ENCODE measurements at places on chromosomes 7 and 10.

GRCh38 chr10:112700215-112700671 lies 249.8 kb upstream of the TCF7L2 start:
- DNase-seq: no peak

- no peak for DNase-seq
Observed at GRCh38 chr10:114996542-114996941, 58.5 kb downstream of the TRUB1 start.

- peak; percentile 56 for DNase-seq
Observed at GRCh38 chr10:95560278-95561176, 644 bp downstream of the SORBS1 start.

GRCh38 chr7:4631380-4632179 lies 50.5 kb upstream of the FOXK1 start:
- DNase-seq: peak; percentile 93

- peak; percentile 42 for DNase-seq
Observed at GRCh38 chr7:50528266-50529092, 36.7 kb downstream of the DDC start.

- no peak for DNase-seq
Observed at GRCh38 chr7:35768346-35768745, 32.5 kb upstream of the SEPTIN7 start.

DNA sequence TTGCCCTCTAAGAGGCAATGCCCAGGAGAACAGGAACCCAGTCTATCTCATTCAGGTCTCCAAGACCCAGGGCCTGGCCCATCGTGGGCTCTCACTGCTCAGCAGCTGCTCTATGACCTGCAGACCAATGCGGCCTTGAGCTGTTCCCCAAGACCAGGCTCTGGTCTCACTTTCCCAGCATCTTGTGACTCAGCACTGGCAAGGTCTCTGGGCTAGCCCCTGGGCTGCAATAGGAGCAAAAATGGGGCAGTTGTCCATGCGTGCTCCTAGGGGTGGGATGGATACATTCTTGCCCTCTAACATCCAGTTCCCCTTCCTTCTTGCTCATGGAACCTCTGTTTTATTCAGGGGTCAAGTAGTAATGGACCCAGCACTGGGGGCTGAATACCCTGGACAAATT lies 13.5 kb downstream of the GCK start:
- DNase-seq: no peak

DNA sequence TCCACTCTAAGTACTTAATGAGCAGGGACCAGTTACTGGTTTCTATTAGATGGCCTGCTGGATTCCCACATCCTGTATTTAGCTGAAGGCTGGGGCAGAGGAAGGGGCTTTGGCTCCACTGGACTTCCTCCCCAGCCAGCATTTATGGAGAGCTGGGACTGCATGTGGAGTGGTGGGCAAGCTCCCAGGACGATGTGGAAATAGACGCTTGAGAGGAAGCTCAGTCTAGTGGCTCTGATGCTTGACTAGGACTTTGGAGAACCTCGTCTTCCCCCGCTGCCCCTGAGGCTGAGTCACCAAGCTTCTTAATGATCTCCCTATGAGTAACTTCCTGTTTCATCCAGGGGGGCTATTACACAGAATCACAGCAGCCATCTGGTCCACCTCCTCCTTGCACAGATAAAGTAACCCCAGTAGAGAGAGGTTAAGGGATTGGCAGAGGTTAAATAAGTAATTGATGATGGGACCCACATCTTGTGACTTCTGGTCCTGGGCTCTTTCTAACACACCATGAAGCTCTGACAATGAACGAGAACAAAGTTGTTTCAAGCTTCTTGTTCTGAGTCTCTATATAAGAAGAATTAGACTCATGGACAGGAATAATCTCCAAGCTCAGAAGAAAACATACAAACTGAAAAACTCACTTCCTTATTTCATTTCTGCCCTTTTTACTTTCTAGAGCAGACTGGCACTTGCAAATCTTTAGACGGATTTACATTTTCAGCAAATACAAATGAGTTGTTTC lies 126.2 kb downstream of the PRPF18 start:
- DNase-seq: no peak

- no peak for DNase-seq
Observed at GRCh38 chr7:7706556-7707172, 11.7 kb downstream of the RPA3 start.

DNA sequence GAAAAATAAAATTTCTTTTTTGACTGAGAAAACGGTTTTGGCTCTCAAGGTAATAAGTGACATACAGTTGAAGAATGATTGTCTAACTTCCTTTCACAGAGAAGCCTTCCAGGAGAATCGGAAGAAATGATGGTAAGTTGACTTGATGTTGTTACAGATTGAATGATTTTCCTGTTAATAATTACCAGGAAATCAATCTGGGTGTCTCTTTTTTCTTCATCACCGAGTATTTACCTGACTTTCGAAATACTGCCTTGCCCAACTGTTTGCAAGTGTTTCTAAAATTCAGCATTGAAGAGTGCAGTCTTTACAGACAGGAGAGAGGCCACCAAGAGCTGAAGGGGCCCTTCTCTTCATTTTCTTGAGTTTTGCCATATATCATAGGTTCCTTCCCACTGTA lies 4.0 kb downstream of the ITIH2 start:
- peak; percentile 63 for DNase-seq

DNA sequence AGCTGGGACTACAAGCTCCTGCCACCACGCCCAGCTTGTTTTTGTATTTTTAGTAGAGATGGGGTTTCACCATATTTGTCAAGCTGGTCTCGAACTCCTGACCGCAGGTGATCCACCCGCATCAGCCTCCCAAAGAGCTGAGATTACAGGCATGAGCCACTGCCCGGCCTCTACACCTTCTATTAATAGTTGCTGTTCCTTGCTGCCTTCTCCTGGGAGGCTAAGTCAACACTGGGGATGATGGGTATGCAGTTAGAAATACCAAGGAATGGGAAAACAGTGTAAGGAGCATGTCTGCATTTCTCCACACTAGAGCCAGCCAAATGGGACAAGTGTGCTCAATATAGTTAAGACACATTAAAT lies 97.3 kb upstream of the PDLIM1 start:
- DNase-seq: no peak

DNA sequence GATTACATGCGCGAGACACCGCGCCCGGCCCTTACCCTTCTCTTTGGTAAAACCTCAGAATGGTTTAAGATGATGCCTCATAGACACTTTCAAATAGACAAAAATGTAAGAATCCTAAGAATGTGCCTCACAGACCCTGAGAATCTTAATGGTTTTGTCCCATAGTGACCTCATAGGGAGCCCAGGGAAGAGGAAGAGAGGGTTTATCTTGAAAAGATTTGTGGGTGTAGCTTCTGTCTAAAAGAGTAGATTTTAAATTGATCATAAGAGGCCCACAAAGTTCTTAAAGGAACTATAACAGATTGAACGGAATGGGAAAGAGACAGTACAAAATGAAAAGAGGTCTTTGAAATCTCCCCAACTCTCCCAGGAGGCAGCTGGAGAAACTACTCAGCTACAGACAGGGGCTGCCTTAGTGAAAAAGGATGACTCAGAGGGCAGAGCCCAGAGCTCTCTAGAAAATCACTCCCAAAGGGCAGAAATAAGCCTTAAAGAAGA lies 220.6 kb downstream of the ADRA2A start:
- DNase-seq: no peak

DNA sequence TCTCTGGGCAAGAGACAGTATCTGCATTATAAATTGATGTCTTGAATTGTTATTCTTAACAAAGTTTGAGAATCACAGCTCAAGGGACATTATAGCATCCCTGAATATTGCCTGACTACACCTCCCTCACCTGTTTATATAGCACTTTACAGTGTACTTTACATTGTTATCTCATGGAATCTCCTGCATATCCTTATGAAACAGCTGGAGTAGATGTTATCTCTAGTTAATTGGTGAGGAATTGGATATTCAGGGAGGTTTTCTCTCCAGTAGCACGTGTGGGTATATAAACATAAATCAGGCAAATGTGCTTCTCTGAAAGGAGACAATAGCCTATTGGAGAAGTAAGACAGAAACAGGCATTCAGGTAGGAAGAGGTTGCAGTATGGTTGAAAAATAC lies 117.2 kb downstream of the SRI start:
- no peak for DNase-seq

- no peak for DNase-seq
Observed at GRCh38 chr7:4212376-4212775, 469.7 kb upstream of the FOXK1 start.

- no peak for DNase-seq
Observed at GRCh38 chr10:69416695-69417094, at the start of gene TACR2. Gene TACR2 (minus strand): TSS chr10:69416918. CDS start chr10:69416323, 595 bp downstream.

GRCh38 chr10:113562069-113562468 lies 9.2 kb downstream of the HABP2 start:
- DNase-seq: no peak

GRCh38 chr7:93817526-93817925 lies 73.0 kb downstream of the TFPI2 start:
- no peak for DNase-seq

DNA sequence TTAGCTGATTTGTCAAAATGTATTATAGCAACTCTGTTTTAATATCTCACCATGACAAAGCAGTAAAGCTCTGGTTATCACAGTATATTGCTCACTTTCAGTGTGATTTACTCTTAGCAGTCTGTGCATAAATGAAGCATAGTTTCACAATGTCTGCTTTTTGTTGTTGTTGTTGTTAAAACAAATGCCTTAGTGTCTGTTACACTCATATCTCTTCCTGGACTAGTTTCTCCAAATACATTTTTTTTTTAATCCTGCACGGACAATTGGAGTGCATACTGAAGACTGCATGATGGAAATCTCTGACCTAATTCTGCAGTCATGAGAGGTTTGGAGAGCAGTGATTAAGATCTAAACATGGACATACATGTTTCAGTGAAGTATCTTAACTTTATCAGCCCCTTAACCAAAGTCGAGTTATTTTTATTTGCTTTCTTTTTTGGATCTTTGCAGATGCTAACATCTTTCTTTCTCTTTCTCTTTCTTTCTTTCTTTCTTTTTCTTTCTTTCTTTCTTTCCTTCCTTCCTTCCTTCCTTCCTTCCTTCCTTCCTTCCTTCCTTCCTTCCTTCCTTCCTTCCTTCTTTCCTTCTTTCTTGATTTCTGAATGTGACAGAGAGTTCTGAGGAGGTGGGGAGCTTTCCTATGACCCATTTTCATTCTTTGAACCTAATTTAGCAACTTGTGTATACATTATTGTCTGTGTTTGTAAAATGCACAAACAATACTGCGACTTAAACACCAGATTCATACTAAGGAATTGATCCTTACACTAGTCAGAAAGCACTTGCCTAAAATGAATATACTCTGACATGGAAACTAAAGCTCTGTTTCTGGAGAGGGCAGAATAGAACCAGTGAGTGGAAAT lies 161.5 kb upstream of the AGR3 start:
- no peak for DNase-seq

- no peak for DNase-seq
Observed at GRCh38 chr7:128260069-128260795, 19.2 kb downstream of the LEP start.

DNA sequence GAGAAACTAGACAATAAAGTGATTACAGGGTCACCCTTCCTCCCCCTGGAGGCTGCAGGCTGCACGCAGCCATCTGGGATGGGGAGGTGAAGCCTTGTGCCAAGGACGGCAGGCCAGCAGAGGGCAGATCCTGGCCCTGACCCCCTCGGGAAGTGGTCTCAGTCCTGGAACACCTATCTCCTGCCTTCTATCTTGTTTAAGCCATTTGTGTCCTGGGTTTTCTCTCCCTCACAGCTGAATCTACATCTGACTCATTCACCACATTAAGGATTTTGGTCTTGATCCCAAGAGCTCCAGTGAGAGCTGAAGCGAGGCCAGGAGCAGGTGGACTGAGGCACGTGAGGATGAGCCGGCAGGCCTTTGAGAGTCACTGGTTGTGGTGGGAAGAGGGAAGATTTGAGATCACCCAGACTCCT lies 16.4 kb upstream of the PARP12 start:
- peak; percentile 82 for DNase-seq

DNA sequence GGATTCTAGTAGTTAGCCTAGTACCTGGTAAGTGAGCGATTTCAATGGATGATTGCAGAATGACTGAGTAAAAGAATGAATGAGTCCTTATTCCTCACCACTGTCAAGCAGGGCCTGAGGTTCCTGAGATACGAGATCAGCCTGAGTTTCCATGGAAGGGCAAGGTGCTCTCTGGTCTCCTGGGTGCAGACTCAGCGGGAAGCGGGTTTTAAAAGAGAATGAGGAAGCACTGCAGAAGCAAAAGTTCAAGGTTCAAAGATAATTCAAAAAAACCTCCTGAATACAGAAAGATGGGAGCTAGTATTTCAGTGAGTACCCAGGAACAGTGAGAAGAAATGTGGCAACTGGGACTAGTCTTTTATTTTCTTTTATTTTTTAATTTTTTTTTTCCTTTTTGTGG lies 4.3 kb downstream of the ZNF3 start:
- no peak for DNase-seq

DNA sequence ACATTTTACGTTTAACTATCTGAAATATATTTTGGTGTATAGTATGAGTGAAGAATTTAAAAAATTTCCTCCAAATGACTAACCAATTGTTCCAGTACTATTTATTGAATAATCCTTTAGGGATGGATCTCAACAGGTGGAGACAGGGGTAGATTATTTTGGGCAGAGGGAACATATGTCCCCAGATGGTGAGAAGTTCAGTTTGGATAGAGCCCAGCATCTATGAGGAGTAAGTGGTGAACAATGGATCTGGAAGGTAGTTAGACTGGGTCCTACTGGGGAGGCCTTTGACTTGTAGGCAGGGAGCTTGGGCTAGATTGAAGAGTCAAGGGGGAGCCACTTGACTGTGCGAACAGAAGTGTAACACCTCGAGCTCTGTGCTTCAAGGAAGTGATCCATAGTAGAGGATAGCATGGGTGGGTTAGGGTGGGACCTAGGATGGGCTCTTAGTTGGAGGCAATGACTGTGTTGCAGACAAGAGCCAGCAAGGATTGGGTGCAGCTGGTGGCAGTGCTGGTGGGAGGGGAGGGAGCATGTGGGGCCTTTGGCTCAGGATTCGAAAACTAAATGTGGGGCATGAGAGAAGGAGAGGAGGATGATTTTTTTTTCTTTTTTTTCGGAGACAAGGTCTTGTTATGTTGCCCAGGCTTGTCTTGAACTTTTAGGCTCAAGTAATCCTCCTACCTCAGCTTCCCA lies 3.9 kb upstream of the PURB start:
- DNase-seq: no peak

GRCh38 chr7:75950111-75950681 lies 35.2 kb downstream of the POR start:
- no peak for DNase-seq

DNA sequence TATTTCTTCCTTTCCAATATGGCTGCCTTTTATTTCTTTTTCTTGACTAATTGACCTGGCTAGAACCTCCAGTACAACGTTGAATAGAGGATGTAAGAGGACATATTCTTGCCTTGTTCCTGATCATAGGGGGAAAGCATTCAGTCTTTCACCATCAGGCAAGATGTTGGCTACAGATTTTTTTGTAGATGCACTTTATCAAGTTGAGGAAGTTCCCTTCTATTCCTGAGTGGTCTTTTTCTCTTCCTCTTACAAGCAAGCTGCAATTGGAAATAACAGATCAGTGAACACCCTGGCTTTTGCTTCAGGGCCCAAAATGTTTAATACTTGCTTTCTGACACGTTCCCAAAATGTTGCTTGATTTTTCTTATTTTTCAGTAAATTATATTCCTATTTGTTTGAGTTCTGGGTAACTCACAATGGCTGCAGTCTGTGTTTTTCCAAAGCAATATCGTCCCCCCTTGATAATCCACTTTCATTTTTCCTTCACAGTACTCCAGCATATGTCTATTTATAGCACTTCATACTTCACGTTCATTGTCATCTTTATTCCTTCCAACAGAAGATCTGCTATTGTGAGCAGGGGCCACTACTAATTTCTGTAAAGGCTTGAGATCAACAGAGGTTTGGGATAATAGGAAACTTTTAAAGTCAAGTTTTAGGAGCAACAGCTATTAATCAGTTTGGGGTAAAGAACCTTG lies 11.7 kb downstream of the CPEB3 start:
- DNase-seq: no peak
